Body of pancreas (tissue), 4 donors: ENCODE measurements at places on chromosomes 11 and 22.
A peak's percentile ranks its signal among the peaks of the same experiment; 100 is the strongest.

GRCh38 chr22:29979777-29980321 lies 96.9 kb downstream of the MTMR3 start:
- no peak for DNase-seq

DNA sequence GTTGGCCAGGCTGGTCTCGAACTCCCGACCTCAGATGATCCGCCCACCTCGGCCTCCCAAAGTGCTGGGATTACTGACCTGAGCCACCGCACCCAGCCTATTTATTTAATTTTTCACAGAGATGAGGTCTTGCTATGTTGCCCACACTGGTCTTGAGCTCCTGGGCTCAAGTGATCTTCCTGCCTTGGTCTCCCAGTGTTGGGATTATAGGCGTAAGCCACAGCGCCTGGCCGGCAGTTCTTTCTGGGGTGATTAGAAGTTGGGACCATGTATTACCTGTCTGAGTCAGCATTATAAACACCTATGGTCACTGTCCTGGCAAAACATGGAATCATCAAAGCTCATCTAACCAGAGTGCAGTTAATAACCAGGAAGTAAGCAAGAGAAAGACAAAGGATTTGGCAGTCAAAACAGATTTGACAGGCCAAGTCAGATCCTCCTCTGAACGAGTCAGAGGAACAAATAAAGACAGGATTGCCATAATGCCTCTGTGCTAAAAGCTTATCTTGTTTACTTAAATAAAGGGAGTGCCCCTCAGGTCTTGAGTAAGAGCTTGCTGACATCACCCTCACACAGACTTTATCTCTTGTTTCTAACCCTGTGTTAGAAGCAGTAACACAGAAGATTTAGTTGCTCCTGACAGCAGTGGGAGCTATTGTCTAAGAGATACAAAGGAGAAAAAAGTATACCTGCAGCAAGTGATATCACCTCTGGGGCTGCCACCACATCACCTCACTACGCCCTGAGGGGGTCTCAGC lies 3.7 kb downstream of the SERPIND1 start:
- DNase-seq: peak; percentile 68

DNA sequence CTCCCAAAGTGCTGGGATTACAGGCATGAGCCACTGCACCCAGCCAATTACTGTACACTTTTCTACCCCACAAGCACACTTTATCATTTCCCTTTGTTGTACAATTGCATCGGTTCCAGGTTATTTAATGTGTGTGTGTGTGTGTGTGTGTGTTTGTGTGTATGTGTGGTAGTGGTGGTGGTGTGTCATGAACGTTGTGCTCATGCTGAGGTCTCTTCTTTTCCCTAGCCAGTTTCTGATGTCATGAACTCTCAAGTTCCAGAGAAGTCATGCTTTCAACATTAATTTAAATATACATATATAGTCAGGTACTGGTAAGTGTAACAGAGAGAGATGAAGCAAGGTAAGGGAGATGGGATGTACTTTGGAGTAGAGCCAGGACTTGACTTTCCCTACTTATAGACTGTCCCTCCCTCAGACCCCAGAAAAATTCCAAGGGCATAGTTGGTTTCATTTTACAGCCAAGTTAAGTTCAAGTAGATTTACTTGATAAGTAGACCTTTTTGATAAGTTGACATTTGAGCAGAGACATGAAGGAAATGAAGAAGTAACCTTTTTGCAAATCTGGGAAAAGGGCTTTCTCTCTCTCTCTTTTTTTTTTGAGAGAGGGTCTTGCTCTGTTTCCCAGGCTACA lies 42.7 kb downstream of the WEE1 start:
- no peak for DNase-seq

- peak; percentile 77 for DNase-seq
Observed at GRCh38 chr22:23591201-23591791, 11.2 kb upstream of the IGLL1 start.

DNA sequence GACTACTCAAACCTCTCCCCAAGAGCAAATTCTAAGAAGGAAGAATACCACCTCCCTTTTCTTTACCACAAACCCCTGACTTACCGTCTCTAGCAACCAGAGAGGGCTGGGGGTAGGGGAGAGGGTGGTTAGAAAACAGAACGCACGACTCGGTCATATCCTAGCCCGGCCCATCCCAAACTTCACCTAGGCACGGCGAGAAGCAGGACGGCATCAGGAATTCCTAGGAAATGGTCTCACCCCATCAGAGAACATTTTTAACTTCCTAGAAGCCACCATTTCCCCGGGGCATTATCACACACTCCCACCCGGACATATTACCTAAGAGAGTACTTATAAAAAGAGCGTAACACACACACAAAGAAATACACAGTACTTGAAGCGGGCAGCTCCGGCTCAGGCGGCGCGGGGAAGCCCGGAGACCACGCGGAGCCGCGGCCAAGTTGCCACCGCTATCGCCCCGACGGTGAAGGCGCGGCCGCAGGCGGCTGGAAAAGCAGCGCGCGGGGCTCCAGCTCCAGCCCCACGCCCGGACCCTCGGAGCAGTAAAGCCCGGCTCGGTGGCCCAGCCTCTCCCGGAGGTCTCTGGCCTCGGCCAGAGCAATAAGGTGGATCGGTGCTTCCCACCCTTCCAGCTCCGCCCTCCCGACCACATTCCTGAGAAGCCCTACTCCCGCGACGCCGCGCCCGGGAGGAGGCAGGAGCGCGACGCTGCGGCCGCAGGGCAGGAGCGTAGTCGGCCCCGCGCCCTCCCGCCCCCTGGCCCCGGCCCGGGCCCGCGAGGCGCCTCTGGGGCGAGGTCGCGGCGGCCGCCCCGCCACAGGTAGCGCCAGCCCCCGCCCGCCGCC lies 878 bp downstream of the RRAS2 start:
- DNase-seq: peak; percentile 73

- peak; percentile 82 for DNase-seq
Observed at GRCh38 chr11:130918081-130918480, 1.8 kb upstream of the SNX19 start.

GRCh38 chr11:78796956-78797355 lies 222.3 kb upstream of the NARS2 start:
- DNase-seq: peak; percentile 80

GRCh38 chr11:128628325-128628673 lies 40.9 kb upstream of the ETS1 start:
- no peak for DNase-seq

DNA sequence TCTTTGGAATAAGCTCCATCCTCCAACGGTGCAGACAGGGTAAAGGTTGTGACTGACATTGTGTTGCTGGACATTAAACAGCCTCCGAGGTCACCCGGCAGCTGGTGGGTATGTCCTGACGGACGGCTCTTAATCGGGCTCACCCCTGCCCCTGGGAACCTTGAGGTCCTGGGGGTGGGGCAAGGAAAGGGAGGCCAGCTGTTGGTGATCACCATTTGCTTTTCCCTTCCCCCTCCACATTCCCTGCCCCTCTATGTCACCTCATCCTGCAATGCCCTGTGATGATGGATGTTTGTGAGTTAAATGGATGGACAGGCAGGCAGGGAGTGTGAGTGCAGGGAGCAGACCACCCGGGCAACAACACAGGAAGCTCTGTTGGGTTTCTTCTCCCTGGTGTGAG lies 26.3 kb downstream of the APLNR start:
- DNase-seq: no peak
